ENCODE measurements at places on chromosomes 6 and 20.
A peak's percentile ranks its signal among the peaks of the same experiment; 100 is the strongest.

DNA sequence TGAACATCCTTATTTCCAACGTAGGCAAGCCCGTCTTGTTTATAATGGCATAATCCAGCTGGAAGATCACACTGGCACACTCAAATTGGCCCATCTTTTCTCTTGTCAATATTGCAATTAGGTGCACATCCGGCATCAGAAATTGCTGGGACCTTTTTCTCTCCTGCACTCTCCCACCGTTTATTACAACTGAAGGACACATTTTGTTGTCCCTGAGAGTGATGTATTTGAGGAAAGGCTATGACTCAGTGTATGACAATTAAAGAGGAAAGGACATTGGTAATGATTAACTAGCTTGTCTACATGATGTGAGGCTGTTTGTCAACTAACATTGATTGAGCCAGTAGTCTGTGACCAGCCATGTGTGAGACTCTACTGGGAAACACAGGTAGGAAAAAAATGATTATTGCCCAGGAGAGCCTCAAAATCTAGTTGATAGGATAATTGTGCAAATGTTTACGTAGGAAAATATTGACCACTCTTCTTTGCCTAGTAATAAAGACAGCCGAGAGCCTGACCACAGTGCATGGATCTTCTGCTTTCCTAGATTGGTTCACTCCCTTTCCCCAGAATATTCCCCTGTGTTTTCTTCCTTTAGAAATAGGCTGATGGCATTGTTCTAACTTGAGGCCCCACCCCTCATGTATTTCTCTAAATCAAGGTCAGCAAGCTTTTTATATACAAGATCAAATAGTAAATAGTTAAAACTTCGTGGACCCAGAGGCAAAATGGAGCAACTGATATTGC lies 230.0 kb upstream of the BTBD3 start:
- DNase-seq = no peak

DNA sequence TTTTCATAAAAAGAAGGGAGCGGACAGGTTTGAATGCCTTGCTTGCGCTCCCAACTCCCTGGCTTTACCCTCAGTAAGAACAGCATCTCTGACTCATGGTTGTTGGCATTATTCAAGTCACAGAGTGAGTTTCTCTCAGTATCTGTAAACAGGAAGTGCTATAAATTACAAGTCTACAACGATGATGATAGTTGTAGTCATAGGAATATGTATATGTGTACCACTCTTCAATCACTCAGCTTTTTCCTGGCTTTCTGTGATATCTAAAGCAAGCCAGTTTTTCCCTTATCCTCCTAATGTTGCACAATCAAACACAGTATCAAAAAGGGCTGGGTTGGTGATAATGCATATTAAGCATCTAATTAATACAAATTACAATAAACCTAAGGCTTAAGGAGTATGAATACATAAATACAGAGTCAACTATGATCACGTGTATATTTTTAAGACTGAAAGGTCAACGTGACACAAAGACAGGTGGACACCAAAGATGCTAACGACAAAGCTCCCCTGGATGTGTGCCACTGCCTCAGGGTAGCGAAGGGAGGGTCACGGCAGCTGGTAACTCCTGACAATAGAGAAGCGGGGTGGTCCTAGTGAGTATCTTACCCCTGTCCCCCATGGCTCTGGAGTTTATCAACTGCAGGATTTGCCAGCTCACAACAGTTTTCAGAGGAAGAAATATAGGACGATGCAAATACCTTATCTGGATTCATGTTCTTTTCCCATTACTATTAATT lies 202.8 kb downstream of the BTBD9 start:
- no peak for DNase-seq

- no peak for DNase-seq
Measured at GRCh38 chr20:50095476-50096078, 17.4 kb downstream of the UBE2V1 start.

DNA sequence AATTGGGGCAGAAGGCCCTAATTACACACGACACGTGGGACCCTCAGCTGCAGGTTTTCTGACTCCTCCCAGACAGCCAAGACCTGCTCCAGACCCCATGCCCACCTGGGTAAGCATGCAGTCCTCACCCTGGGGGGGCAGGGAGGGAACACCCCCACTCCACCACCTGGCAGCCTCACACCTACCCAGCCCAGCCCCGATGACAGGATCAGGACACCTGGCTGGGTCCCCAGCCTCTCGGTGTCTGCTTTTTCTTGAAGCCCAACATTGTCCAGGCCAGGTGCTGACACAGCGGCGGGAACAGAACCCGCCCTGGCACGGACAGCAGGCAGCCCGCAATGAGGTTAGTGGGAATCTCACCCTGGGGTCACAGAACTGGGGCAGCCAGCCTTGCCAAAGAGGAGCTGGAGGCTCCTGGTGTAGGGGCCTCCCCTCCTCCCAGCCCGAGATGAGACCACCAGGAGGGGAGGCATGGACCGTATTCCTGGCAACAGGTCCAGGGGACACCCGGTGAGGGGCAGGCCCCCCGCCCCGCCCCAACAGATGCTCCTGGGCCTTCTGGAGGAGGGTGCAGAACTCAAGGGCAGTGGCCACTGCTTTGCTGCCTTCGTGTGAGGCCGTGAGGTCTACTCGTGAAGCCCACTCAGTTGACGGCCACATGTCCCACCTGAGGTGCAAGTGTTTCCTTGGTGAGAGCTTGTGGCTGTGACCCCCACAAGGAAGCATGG lies 103.8 kb downstream of the DLL1 start:
- no peak for DNase-seq

GRCh38 chr20:63060057-63060991 lies 53.6 kb upstream of the BHLHE23 start:
- DNase-seq = no peak

- no peak for DNase-seq
Measured at GRCh38 chr6:110882824-110883554, 8.4 kb downstream of the AMD1 start.

GRCh38 chr20:47175493-47175892 lies 181.0 kb downstream of the ZMYND8 start:
- no peak for DNase-seq

- DNase-seq = peak; percentile 8
Measured at GRCh38 chr6:6696867-6697531, 108.5 kb downstream of the LY86 start.
